NCI-H510A (cell line): ENCODE measurements at places on chromosomes 3 and 15.
A peak's percentile ranks its signal among the peaks of the same experiment; 100 is the strongest.

DNA sequence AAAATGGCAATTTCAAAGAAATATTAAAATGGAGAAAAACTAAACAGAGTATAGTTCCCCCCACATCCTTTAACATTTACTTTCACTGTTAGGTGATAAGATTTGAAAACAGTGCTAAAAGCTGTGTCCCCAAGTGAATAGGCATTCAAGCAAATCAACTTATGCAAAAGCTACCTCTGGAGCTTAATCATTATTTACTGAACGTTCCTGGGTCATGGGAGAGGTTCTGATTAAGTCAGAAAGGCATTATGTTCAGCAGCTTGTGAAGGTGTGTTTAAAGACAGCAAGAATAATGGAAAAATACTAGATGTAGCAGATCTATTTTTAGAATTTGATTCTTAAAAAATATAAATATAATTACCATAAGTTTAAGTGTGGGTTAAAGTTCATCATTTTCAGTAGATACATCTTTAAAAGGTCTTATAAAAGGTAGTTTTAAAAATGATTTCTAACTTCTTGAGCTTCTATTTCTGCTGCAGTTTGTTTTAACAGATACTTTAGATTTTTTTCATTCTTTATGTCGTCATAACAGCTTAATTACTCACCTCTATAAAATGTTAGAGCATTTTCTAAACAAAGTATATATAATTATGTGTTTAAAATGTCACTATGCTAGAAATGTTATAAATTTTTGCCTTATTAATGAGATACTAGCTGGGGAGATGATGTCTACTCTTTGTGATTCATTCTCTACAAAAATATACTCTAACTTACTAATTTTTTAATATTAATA is 127.9 kb downstream of the MITF start:
- no peak for DNase-seq

GRCh38 chr15:74812533-74812932 is at the start of gene LMAN1L:
Gene LMAN1L, plus strand, starts transcription at chr15:74812835. Its CDS starts 20 bp downstream, at chr15:74812855.
- no peak for DNase-seq

DNA sequence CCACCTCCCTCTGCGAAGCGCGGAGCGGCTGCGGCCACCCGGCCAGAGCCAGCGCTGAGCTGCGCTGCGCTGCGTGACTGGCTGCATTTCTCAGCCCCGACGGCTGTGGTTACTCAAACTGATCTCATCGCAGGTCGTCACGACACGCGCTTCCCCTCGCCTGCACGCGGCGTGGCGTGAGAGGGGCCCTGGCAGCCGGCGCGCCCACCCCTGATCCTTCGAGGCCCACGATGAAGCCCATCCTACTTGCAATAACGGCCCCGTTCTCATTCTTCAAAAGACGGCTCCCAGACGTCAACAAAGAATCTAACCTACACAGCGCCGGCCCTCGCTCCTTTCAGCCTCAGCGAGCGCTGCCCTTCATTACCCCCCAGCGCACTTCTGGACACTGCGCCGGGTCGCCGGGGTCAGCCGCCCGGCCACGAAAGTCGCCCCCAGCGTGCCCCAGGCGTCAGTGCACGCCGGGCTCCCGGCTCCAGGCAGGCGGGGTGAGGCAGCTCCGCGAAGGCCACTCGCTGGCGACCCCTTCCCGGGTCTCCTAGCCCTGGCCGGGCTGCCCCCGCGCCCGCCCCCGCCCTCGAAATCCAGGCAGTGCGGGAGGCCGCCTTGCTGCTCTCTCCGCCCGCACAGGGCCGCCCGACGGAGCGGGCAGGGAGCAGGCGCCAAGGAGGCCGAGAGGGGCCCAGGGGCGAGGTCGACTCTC is 9.9 kb upstream of the LEKR1 start:
- peak; percentile 27 for DNase-seq

DNA sequence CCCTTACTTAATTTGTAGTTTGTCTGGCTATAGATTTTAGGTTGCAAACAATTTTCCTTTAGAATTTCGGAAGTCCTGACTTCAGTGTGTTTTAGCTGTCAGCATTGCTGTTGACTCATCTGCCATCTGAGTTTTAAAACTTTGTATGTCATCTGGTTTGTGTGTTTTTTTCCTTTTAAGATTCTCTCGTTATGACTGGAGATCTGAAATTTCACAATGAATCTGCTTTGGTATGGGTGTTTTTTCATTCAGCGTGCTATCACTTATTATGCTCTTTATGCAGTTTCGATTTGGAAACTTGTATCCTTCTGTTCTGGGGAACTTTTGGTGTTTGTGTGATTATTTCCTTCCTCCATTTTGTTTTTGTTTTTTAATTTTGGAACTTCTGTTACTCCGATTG is 53.7 kb upstream of the ZNF280D start:
- DNase-seq: no peak

- no peak for DNase-seq
Measured at GRCh38 chr15:95944661-95945255, 385.7 kb upstream of the NR2F2 start.

- DNase-seq: no peak
Measured at GRCh38 chr15:100890051-100890720, 10.6 kb downstream of the ALDH1A3 start.

GRCh38 chr15:51322621-51323296 is 15.6 kb downstream of the CYP19A1 start:
- no peak for DNase-seq

DNA sequence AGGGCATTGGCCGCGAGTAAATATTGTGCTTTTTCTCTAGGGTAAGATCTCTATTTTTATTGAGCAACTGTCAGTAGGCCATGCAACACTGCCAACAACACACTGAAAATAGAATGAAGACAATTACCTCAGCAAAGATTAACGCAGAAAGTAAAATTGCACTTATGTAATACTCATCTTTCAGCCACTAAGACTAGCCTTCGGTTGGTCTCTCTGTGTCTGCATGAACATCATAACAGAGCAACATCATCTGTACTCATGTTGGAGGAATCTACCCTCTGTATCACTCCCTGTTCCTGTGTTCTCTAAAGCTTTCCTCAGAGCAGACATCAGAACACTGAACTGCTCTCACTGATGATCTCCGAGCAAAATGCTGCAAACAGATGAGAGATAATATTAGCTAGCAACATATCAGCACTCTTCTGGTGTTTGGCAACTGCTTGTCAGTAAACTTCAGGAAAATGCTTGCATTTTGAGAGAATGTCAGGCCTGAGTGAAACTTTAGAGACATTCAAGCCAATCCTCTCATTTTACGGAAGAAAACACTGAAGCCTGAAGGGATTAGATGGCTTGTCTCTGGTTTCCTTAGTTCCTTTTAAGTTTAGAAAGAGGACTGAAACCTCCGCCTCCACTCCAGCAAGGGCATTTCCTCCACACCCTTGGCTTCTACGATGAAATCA is 8.4 kb upstream of the LRRC3B start:
- no peak for DNase-seq

- no peak for DNase-seq
Measured at GRCh38 chr3:9278498-9278897, 29.1 kb upstream of the SRGAP3 start.

GRCh38 chr3:35187908-35188307 is 451.4 kb upstream of the ARPP21 start:
- DNase-seq: no peak

DNA sequence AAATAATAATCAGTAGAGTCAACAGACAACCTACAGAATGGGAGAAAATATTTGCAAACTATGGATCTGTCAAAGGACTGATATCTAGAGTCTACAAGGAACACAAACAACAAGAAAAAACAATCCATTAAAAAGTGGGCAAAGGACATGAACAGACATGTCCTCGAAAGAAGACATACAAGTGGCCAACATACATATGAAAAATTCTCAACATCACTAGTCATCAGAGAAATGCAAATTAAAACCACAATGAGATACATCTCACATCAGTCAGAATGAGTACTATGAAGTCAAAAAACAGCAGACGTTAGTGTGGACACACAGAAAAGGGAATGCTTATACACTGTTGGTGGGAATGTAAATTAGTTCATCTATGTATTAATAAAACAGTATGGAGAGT is 33.7 kb downstream of the SLC2A2 start:
- DNase-seq: no peak

DNA sequence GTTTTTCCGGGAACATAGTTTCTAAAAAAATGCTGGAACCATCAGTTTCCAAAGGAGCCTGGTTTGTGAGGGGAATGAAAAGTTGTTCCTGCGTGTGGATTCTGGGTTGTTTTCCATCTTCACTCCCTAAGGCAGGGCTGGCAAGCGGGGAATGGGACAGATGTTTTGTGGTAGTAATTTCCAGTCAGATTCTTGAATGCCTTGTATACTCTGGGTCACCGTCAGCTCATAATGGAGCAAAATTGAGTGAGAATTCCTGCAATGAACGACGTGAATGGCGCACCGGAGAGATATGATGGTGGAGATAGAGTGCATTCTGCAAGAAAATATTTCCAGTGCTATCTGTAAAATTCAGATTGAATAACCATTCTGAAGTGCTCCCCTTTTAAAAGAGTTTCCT is 19.9 kb downstream of the EEFSEC start:
- no peak for DNase-seq

DNA sequence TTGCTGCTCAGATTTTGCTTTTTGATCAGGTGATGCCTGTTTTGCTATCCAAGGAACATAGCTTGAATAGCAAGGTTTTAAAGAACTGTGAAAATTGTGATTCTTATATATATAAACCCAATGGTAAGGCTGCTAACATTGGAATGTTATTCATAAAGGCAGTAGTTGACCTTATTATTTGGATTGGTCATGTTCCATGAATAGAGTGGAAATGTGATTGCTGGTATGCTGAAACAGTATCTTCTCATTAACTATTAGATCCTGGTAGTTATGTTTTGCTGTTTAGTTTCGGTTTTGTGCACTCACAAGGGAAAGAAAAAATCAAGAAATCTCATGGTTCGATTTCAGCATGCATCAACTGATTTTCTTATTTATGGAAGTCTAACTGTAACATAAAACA is 78.7 kb upstream of the NPHP3 start:
- DNase-seq: no peak

- no peak for DNase-seq
Measured at GRCh38 chr15:63763476-63764123, 70.1 kb downstream of the HERC1 start.
